ENCODE measurements at places on chromosomes 2 and 18. TPM values are rescaled to one million over a fixed set of nuclear protein-coding genes. Genes with fewer than 3 reads are reported as not detected.

Gene TWSG1
- 1.1 TPM for polyA plus RNA-seq

DNA sequence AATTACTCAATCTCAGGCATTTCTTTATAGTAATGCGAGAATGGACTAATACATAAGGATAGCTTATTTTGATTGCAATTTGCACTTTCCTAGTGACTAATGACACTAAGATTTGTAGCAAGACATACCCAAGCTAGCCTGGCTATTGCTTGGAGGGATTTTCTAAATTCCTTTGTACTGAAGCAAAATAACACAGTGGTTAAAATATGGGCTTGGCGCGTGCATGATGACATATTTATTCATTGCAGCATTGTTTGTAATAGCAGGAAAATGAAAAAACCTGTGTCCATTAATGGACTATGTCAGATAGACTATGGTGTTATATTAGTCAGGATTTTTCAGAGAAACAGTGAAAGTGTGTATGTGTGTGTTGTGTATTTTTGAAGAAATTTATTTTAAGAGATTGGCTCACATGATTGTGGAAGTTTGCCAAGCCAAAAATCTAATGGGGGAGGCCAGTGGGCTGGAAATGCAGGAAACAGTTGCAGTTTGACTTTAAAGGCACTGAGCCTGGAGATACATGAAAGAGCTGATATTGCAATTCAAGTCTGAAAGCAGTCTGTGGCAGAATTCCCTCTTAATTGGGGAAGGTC is 16.7 kb upstream of the LAPTM4A start:
- no peak for DNase-seq

DNA sequence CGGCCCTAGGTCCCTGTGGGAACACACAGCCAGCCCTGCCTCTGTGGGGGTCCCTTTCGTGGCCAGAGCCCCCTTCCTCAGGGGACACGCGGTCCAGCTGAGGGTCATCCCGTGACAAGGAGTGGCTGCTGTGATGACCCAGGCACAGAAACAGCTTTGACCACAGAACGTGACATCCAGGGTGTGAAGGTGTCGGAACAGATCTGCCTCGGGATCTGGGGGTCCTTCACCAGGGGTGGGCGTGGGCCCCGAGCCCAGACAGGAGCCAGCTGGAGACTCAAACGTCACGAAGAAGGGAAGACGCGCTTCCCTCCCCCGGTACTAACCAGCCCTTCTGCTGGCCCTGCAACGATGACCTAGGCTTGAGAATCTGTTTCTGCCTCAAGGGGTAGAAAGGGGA is 75.9 kb downstream of the NFATC1 start:
- no peak for DNase-seq

GRCh38 chr2:188345426-188345825 is 53.8 kb downstream of the GULP1 start:
- no peak for DNase-seq

GRCh38 chr18:58101291-58101794 is 57.3 kb downstream of the NEDD4L start:
- no peak for DNase-seq

GRCh38 chr18:13611142-13611600 is 115.2 kb downstream of the FAM210A start:
- DNase-seq = peak; percentile 92

DNA sequence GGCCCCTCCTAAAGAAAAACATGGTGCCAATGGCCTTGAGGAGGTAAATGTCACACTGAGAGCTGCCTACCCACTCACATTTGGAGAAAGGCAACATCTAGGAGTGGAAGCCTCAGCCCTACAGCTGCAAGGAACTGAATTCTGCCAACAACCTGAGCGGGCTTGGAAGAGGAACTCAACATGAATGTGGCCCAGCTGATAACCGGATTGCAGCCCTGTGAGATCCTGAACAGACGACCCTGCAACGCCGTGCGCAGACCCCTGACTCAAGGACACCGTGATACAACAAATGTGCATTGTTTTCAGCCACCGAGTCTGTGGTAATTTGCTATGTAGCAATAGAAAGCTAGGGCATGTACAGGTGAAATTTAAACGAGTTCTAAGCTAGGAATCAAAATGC is 99.4 kb downstream of the MYOM1 start:
- DNase-seq = no peak

GRCh38 chr2:58107803-58108710 is 61.5 kb downstream of the VRK2 start:
- DNase-seq = no peak

Gene PLGLB2
- polyA plus RNA-seq = 2.0 TPM

DNA sequence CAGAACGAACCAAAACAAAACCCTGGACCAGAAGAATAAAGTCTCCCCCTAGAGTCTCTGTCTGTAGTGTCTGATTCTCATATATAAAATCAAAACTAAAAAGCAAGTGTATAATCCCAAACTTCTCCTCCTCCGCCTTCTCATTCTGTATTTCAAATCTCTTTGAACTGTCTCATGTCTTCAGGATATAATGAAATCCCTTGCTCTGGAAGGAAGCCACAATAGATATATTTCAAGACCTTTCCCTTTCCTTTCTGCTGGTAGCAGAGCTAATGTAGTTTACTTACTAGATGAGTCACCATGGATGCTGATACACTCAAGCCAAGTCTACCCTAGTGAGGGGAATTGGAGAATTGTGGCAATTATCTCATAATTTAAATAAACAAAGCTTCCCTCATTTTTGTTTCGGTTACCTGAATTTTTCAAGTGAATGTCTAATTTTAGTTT is 33.5 kb upstream of the CCDC93 start:
- DNase-seq = no peak

GRCh38 chr2:46487667-46488335 is 8.4 kb downstream of the TMEM247 start:
- DNase-seq = no peak

DNA sequence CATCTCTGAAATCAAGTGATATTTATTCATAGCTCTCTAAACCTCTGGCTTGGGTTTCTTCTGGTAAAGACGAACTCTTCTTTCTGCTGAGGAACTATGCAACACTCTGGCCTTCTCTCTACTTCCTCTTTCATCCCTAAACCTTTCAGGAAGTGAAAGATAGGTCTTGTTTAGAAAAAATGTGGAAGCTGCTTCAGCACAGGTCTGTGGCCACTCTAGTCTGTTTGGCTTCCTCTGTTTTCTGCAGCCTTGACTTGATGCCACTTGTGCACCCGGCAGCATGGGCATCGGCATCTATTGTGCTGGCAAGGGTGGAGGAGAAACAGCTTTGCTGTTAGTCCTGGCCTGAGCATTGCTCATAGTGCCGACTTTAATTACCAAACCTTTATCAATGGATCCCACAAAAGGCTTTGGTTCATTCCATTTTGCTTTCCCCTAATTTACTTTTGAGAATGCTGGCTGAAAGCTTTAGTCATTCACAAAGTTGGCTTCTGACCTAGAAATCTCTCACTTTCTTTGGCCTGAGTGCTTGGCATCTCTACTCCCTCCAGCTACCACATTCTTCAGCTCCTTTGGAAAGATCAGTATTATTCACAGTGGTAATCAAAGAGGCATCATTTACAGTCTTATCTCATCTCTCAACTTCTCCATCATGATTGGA is 32.0 kb upstream of the GPR39 start:
- peak; percentile 7 for DNase-seq

Gene SH3RF3
- 0.32 TPM for polyA plus RNA-seq

DNA sequence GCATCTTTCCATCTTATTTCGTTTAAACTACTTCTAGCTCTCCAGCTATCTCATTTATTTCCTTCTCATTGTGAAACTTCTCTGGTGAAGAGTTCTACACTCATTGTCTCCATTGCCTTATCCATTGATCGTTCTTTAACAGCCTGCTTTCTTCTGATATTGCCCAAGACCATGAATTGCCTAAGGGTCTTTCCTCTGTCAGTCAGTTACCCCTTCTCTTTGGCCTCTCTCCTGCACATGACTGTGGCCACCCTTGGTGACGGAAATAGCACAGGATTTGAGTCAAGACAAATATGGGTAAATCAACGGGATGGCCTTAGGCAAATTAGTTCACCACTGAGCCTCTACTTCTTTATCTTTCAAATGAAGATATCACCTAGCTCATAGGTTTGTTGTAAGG is 26.6 kb downstream of the NHEJ1 start:
- DNase-seq = no peak

Gene SERPINB13
- polyA plus RNA-seq = not detected

Gene CD302
- polyA plus RNA-seq = 0.61 TPM

GRCh38 chr2:173199294-173199693 is 123.6 kb downstream of the MAP3K20 start:
- no peak for DNase-seq

- no peak for DNase-seq
Observed at GRCh38 chr2:198351647-198352046, 547.3 kb downstream of the PLCL1 start.

DNA sequence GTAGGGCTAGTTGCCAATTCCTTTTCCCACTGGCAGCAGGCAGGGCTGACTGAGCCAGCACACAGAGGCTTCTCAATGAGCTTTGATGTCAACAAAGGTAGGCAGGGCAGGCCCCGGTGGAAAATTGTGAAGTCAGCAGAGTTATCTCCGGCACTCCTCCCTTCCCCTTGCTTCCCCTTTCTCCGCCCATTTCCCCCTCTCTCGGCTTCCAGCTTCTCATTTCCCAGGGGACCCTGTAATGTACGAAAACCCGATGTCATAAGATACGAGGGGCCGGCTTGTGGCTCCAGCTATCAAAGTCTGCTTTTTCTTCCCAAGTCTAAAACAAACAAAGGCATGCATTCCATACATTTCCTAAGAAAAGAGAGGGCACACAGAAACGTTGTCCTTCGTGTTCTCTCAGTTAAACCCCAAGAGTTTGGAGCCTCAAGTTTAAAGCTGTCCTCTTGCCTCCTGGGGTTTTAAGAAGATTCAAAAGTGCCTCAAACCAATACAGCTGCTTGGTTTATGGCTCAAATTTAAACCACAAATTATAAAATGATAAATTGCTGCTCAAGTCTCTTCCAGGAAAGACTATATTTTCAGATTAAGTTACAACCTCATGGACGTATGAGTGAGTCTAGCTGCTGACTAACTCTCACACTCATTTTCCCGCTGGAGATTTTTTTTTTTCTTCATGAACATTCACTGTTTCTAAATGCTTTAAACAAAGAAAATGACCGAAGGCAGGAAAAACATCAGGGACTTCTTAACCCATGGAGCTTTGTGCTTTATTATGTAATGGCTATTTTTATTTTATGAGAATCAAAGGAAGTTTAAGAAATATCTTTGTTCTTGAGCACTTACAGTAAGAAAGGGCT is 27.2 kb upstream of the EML4 start:
- DNase-seq = peak; percentile 67

Gene SERPINB10
- not detected for polyA plus RNA-seq

Gene ARHGAP28
- polyA plus RNA-seq = not detected

- DNase-seq = no peak
Observed at GRCh38 chr18:48902856-48903601, 47.7 kb downstream of the SMAD7 start.

DNA sequence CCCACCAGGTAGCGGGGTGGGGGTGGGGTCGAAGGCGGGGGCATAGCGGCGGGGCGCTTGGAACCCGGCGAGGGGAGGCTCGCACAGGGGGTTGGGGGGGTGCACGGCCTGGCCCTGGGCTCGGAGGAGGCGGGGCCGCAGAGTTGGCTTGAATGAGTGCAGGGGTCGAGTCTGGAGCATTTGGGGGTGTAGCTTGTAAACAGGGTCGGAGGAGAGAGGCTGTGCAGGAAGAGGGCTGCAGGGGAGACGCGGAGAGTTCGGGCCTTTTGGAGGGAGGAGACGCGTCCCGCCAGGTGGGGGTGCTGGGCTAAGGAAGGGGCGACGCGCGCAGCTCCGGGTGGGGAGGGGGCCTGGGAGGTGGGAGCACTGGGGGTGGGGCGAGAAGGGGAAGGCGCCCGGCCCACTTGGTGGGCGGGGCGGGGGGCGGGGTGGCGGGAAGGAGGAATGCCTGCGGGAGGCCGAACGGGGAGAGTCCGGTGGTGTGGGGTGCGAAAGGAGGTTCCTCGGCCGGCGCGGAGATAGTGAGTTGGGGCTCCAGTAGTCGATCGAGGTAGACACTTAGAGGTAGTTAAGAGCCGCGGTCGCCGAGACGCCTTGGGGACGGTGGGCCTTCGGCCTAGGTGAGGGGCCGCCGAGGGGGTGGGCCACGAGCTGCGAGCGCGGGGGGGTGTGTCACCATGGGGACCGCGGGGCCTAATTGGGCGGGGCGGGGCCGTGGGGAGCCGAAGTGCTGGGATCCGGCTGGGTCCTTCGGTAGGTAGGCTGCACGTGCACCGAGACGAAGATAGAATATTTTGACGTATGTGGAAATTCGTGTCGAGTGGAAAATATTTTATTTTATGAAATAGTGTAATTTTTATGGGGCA is 774 bp downstream of the MSH6 start:
- peak; percentile 87 for DNase-seq

DNA sequence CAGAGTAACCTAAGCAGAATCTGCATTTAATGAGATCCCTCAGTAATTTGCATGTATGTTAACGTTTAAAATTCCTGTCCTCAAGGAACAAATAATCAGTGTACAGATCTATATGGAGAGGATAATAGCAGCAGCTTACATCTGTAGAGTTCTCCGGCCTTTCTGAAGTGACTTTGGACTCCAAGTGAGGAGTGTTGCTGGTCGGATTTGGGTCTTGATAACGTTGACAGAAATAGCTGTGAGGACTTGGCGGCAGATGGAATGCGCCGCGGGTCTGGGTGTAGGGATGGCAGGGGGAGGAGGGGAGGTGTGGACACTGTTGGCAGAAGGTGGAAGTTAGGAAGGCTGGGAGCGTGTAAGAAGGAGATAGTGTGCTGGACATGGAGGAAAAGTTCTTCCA is 170.9 kb upstream of the GATA6 start:
- DNase-seq = no peak

Gene VWA3B
- not detected for polyA plus RNA-seq

GRCh38 chr2:176166272-176166671 is 9.2 kb downstream of the HOXD3 start:
- DNase-seq = no peak

- no peak for DNase-seq
Observed at GRCh38 chr2:149715005-149715592, 127.5 kb upstream of the MMADHC start.

DNA sequence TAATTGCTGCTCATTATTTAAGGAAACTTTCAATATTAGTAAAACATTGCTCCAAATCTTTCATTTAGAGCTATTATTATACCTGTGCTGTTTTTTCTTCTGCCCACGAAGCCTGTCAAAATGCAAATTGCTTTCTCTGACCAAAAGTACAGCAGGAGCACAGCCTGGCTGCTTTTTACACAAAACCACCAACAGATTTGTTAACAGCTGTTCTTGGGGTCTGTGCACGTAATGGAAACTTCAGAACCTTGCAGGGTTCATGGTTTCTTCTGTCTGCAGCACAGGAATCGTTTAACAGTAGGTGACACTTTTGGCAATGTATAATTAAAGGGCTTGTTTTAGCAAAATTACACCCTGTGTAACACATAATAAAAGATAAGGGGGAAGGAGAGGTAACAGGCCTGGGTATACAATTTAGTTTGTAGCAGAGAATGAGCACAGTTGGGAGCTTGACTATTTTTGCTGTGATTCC is 447.3 kb downstream of the KCNJ3 start:
- DNase-seq = no peak

Gene LGALSL
- polyA plus RNA-seq = 0.40 TPM

Gene CDKL4
- 0.42 TPM for polyA plus RNA-seq

Measured in B cell (primary cell).